Activated CD4-positive, alpha-beta T cell treated with anti-CD3 and anti-CD28 coated beads, Interleukin-10, Interleukin-2, amounts not matched to agents 100 ng/mL and 50 ng/mL, durations not matched to agents 16 hours and 8 hours (primary cell): ENCODE measurements at places on chromosomes 5 and 9.

GRCh38 chr9:70003901-70004714, 39.5 kb upstream of the MAMDC2 start:
- no peak for DNase-seq

- no peak for DNase-seq
These were observed 2.6 kb downstream of the HMMR start for GRCh38 chr5:163463063-163463435.

DNA sequence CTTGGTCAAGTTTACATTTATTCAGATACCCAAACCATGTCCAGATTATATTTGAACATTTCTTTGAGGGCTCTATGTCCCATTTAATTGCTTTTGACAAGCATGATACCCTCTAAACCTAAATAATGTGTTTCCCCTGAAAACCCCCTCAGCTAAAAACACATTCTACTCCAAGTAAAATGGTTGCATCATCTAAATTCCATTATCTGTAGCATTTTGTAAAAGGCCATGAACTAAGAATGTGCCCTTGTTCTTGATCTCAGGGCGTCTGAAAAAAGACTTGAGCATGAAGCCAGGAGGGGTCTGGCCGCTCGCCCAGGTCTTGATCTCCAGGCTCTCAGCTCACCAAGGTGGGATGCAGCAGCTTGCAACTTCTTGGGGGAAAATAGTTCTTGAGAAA, 53.5 kb upstream of the ERCC6L2 start:
- DNase-seq, result no peak

DNA sequence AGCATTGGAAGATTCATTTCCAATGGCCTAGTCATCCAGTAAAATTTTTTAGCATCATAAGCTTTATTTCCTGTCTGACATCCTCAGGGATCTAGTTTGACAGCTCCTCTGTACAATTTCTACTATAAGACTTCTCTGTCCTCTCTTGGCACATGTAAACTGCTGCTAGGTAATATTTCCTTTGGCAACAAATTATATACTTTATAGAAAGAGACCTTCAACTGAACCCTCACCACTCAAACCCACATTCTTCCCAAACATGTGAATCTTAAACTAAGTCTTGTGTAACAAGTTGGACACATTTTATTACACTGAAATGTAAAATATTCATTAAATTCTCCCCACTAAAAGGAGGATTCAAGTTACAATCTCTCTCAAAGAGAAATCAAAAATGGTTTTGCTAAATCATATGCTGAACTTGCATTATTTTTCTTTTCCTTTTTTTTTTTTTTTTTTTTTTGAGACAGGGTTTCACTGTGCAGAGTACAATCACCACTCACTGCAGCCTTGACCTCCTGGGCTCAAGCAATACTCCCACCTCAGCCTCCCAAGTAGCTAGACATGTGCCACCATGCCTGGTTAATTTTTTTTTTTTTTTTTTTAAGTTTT, 36.9 kb downstream of the SCAI start:
- no peak for DNase-seq

- no peak for DNase-seq
These were observed 316.1 kb downstream of the DMRT2 start for GRCh38 chr9:1366276-1366675.

DNA sequence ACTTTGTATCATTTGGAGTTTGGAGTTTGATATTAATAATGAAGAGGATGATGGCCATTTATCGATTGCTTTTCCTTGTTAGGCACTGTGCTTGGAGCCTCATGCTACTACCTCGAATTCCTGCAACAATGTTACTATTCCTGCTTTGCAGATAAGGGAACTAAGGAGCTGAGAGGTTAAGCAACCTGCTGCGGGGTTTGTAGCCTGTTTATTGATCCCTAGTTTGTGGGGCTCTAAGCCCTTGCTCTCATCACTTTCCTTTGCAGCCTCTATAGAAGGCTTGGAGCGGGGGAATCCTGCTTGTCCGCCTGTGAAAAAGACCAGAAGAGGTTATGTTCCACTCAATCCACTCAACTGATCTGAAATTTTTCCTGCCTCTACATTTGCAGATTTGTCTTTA, 15.8 kb downstream of the ARHGEF28 start:
- DNase-seq, result no peak

DNA sequence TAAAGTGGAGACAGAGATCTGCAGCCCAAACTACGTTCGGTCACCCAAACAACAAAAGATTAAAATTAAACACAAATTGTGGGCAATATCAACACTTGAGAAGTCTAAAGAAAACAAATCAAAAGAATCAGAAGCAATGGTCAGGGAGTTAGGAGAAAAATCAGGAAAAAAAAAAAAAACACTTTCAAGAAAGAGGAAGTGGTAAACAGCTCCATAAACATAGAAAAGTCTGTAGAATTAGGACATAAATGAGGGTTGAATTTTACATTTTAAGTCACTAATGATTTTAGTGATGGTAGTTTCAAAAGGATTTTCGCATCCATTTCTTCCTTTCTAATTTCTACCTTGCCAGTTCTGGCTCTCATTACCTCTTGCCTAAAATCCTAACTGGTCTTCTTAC, 10.1 kb downstream of the RNF145 start:
- DNase-seq, result no peak

DNA sequence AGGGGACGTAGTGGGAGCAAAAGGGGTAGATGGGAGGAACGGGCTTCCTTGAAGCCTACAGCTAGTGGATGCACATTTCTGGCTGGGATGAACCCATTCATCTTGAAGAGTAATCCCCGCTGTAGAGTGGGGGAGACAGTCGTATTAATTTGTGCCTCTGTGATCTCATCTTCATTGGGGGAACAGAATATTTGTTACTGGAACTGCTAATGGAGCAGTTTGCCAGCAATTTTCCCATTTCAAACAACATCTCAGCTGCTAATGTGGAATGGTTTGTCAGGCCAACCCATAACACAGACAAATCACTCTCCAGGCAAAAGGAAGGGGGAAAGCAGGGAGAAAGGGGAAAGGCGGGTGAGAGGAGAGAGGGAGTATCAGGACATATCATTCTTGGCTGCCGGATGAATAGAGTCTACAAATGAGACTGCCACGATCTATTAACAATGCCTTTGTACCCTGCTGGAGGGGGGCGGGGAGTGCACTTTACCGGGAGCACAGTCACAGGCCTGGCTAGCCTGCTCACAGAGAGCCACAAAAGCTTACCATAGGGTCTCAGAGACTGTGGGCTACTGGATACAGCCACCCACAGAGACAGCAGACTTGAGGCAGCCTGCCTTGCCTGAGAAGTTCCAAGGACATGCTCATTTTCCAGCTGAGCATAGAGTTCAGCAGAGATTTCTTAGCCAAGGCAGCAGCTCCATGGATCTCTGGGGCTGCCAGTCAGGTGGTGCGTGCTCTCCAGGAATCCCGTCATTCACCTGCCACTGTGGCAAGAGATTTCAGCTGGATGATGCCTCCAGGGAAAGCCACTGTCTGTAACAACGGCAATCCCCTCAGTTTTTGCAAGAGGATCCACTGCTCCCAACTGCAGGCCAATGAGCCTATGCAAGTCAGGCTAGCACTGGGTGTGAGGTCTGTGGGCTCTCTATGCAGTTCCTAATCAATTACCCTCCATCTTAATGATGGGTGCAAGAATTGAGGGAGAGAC, 217.7 kb upstream of the PANK3 start:
- DNase-seq, result no peak

- DNase-seq, result no peak
These were observed 579.7 kb upstream of the ZNF608 start for GRCh38 chr5:125326150-125326510.

GRCh38 chr5:67543720-67544270, 347.2 kb upstream of the CD180 start:
- DNase-seq, result no peak

GRCh38 chr9:111961009-111961408, 64.4 kb downstream of the UGCG start:
- no peak for DNase-seq

DNA sequence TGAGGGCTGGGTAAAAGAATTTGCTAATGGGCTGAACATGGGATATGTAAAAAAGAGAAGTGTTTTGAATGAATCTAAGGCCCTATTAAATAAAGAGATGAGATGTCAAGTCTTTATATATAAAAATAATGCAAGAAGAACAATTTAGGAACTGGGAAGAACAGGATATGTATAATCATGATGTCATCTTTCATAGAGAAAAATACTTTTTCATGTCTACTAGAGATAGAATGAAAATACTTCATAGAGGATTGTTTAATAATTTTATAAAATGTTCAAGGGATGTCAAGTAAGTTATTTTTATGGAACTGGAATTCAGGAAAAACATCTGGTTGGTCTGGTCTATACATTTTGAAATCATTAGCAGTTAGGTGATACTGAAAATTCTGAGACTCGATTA, 799.0 kb upstream of the CTNND2 start:
- DNase-seq, result no peak

GRCh38 chr5:166497496-166498104, 1793.8 kb upstream of the WWC1 start:
- DNase-seq, result no peak

- peak; percentile 67 for DNase-seq
These were observed 83.9 kb upstream of the GRAMD2B start for GRCh38 chr5:126339215-126339805.

GRCh38 chr5:128021411-128021810, 62.2 kb upstream of the SLC12A2 start:
- DNase-seq, result no peak

GRCh38 chr9:37730256-37730655, 23.3 kb upstream of the TRMT10B start:
- no peak for DNase-seq

- no peak for DNase-seq
These were observed 97.9 kb upstream of the LPAR1 start for GRCh38 chr9:111136180-111136579.

DNA sequence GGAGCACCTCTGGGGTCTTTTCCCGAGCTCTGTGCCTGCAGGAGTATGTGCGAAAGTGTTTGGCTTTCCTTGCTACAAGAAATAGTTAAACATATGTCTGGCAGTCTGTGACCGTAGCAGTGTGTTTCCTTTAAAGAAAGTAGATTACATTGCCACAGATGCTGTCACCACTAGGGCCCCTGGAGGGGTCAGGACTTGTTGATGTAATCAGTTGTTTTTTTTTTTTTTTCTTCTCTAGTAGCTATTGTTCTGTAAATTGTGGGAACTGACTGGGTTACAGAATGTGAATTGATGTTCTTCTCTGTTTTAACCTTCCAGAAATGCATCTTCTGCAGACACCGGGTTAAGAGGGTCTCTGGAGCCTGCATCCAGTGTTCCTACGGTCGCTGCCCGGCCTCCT, 345.6 kb downstream of the KDM4C start:
- no peak for DNase-seq

DNA sequence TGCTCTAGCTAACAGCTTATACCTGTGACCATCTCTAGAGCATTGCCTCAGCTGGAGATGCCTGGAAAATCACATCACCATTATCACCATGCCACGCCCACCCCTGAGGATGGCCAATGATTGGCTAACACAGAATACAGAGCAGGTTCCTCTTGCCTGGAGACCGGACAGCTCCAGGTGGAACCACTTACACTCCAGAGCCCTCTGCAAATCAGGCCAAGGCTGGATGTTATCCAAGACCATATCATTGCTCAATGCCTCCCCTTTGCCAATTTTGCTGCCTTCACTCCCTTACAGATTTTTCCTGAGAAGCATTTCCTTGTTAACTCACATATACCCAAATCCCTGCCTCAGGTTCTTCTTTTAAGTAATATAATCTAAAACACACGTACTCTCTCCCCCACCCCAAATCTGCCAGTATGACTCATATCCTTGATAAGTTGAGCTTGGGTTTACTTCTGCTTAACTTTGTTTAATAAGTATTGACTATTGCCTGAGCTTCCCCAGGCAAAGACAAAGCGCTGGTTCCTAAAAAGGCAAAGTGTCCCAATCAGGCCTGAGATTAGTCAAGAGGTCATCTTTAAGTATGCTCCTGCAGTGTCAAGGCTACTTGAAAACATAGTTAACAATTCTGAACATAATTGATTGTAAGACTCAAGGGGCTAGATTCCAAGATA, 309.6 kb downstream of the EPB41L4A start:
- no peak for DNase-seq

- no peak for DNase-seq
These were observed 6.1 kb downstream of the RPS14 start for GRCh38 chr5:150443242-150444075.

GRCh38 chr9:133775951-133776905, 38.1 kb upstream of the SARDH start:
- DNase-seq, result no peak

DNA sequence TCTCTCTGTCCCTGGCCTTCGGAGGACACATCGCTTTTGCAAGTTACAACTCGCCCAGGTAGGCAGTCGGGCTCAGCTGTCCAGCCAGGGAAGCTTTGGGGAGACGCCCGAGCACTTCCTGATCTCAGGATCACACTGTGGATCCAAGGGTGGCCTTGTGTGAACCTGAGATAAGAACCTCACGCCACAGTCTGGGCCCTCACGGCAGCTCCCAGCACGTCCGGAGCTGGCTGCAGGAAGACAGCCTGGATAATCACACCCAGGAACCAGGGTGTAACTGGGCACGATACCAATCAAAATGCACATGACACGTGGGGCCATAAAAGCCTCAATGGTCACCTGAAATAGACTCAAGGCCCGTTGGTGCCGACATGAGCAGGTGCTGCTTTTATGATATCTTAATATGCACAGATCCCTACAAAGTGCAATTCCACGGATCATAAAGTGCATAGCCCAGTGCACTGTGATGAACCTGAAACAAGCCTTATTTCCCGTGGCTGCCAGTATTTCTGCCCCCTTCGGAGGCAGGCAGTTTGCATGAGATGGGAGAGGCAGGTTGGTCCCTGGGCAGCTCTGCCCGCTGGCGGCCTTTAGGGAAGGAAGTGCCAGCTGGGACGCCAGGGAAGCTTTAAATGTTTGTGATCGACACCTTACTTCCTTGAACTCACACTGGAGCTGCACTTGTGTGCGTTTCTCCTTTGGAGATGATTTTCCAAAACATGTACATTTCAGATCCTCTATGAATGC, 14.5 kb downstream of the SLC6A18 start:
- DNase-seq, result no peak

DNA sequence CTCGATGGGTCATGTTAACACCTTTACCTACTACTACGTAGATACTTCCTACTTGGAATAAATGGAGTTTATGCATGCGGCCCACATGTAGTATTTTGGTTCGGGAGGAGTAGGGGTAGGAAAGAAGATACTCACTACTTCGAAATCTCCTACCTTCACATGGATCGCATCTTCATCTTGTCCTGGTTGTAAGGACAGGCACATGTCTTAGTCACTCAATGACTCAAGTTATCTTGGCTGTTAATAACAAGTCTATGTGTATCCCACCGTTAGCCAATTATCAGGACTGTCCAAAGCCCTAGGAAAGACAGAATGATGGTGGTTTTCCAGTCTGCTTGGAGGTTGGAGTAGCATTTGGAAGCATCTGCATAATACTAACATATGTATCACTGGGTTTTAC, 24.1 kb downstream of the CMYA5 start:
- DNase-seq, result no peak
